Mesenteric fat pad (tissue), 1 donor: ENCODE measurements at places on chromosomes 12 and 14. TPM values are rescaled to one million over a fixed set of nuclear protein-coding genes. Genes with fewer than 3 reads are reported as not detected.
A peak's percentile ranks its signal among the peaks of the same experiment; 100 is the strongest.

DNA sequence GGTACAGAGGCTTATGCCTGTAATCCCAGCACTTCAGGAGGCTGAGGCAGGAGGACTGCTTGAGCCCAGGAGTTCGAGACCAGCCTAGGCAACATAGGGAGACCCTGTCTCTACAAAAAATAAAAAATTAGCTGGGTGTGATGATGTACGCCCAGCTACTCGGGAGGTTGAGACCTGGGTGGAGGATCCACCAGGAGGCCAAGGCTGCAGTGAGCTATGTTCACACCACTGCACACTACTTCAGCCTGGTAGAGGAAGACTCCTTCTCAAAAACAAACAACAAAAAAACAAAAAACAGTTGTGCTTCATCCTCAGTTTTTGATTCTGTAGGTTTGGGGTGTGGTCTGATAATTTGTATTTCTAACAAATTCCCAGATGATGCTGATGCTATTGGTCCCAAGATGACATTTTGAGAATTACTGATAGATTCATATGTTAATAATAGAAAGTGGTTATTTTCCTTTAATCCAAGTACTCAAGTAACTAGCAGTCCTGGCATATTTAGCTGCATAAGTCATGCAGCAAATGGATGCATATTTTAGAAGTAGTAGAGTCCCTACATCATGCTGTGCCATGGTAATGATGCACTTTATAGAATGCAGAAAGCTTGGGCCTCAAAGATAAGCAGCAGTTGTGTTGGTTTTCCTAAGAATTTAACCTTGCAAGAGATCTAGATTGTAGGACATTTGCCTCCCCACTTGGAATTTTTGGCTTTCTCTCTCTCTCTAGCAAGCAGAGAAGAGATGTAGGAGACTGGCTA is 76.1 kb upstream of the PAWR start:
- no peak for DNase-seq

DNA sequence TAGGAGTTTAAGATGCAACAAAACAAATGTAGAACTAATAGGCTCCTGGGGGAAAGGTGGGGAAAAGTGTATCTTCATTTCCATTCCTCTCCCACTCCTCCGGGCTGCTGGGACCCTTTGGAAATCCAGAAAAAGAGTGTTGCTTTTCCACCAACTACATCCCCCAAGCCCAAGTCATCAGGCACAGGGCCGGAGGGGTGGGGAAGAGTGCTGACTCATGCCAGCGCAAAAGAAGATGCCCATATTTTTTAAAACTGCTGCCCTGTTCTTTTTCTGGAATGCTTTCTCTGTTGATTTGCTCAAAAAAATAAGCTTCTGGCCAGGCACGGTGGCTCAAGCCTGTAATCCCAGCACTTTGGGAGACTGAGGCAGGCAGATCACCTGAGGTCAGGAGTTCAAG is 70.9 kb downstream of the TBK1 start:
- DNase-seq = no peak

DNA sequence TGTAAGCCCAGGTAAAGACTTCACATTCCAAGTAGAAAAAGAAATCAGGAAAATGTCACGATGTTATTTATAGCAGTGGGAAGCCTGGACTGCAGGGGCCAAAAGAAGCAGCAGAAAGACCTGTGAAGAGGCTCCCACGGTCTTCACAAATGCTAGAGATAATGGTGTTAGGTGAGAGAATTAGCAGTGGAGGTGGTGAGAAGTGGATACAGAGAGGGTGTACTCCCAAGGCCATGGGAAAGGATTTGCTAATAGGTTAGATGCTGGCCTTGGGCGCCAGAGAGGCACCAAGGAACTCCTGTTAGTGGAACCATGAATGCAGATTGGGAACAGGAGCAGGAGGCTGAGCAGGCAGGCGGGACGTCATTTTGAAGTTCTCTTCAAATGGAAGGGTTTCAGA is 386.1 kb downstream of the C12orf75 start:
- DNase-seq = no peak

DNA sequence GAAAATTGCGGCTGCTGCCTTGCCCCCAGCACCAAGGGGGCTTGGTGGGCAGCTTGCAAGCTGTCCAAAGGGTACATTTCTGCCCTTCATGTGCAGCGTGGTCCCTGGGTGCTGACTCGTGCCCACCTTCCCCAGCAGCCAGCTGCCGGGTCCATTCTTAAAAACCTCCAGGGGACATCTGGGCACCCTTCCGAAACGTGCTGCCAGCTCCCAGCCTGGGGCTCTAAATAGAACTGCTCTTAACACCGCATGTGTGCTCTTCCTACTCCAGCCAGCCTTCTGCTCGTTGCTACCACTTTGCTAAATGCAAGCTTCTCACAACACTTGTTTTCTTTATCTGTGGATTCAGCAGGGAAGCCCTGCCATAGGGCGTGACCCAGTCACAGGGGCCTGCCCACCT is 66.0 kb downstream of the RIMBP2 start:
- peak; percentile 80 for DNase-seq

DNA sequence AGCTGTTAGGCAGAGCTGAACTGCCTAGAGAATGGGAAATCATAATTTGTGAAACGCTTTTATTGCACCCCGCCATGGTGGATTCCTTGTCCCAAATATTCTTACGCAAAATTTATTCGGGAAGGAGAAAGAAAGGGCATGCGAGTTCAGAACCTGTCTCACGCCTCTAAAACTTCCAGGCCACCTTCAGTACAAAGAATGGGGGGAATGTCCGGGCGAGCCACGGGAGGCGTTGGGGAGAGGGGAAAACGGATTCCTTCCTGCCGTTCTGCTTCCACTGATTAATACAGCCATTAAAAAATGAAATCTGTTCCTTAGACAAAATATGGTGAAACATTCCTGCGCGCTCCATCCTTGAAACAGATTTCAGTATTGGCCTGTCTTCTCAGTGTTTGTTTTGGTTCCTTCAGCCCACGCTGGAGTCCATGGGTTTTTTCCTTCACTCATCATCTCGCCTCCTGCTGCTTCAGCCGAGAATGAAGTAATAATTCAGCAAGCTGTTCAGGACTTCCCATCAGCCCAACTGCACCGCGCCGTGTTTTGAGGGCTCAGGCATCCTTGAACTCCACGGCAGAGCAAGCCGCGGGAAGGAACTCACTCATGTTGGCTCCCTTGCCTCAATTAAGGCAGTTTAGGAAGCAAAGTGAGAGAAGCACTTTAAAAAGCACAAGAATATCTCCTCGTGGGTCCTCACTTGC is 47.7 kb upstream of the CDKN3 start:
- DNase-seq = no peak

- no peak for DNase-seq
Measured at GRCh38 chr12:105205322-105206048, 30.5 kb downstream of the APPL2 start.

- DNase-seq = no peak
Measured at GRCh38 chr14:32350020-32350419, 20.9 kb downstream of the AKAP6 start.

The PPM1H gene
- 5.1 TPM for total RNA-seq

The IRF2BPL gene
- 51.9 TPM for total RNA-seq

DNA sequence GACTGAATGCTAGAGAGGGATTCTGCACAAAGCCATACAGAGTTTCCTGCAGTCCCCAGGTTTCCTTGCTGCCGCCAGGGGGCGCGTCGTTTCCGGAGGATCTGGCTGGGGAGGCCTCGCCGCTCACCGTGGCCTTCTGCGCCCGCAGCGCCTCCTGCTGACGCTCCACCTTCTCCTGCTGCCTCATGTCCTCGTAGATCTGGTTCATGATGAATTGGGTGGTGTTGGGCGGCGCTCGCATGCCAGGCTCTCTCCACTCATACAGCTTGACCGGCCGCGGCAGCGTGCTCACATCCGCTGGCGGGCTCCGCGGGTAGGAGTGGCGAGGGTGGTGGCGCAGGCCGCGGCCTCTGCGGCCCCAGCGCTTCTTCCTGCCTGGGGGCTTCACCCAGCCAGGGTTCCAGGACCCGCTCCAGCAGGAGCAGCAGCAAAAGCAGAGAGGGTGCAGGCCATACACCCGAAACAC is 987 bp downstream of the CCER1 start:
- DNase-seq = no peak

The PLEKHD1 gene
- total RNA-seq = 0.19 TPM

DNA sequence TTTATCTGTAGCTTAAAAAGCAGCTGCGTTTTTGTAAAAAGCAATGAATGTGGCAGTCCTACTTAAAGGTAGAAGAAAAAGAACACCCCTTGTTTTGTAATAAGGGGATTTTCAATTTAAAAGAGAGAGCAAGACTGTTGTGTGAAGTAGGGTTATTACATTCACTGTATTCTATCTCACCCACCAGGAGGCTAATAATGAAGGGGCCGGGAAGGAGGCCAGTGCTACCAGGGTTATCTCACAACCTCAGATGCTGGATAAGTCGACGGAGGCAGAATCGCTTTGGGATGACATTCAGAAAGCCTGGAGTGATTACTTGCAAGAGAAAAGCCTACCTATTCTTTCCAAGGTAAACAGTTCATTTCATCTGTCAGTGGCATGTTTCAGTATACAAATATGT is 97.7 kb downstream of the RMST start:
- DNase-seq = no peak

DNA sequence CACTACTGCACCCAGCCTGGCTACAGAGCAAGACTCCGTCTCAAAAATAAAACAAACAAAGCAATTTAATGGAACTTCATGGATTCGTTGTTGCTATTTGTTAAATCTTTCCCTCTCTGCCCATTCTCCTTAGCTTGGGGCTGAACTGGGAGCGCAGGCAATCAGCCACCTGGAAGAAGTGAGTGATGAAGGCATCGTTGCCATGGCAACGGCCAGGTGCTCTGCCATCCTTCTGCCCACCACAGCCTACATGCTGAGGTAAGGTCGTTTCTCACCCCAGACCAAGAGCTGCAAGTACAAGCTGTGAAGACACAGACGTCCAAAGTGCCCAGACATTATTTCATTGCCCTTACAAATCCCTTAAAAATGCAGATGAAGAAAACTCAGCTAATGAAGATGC is 19.1 kb downstream of the AMDHD1 start:
- no peak for DNase-seq

DNA sequence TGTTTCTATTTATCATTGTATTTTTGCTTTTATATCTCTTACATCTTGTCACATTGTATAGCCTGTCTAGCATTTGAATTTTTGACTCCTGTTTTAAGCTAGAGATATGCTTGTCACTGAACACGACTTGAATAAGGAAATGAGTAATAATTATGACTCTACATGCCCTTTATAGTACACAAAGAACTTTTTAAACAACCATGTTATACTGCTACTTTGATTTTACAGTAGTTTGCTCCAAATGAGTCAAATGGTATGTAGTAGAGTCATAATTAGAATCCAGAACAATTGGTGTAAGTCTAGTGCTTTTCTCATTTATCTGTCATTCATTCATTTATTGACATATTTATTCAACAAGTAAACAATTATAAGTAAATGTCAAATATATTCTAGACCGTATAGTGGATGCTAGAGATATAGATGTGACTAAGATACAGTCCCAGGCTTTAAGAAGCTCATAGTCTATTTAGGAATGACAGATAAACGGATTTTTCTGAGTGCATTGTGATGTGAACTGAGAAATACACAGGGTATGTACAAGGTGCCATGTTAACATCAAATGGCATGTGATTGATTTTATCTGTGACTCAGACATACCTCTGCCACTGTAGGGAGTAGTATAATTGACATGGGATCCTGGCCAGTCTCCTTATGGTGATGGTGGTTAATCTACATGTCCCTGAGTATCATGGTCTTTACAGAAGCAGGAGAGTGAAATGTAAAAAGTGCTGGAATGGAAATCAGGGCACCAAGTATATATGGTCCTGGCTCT is 799.7 kb downstream of the DIO2 start:
- DNase-seq = no peak

- DNase-seq = no peak
Measured at GRCh38 chr14:56349960-56350359, 229.6 kb upstream of the TMEM260 start.

DNA sequence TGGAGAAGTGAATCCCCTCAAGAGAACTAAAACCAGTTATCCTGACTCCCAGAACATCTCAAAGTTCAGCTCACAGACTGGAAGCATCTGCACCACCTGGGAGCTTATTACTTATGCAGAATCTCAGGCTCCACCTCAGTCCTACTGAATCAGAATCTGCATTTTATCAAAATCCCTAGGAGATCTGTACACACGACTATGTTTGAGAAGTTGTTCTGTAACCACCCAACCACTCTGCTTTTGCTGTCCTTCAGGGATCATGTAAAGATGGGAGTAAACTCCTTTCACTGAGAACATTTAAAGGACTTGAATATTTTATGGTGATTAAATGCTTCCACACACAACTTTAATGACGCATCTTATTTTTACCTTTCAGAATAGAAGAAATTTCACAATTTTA is 98.0 kb downstream of the KIF21A start:
- no peak for DNase-seq

The IFNG-AS1 gene
- not detected for total RNA-seq

The KLHL33 gene
- total RNA-seq = 0.35 TPM

DNA sequence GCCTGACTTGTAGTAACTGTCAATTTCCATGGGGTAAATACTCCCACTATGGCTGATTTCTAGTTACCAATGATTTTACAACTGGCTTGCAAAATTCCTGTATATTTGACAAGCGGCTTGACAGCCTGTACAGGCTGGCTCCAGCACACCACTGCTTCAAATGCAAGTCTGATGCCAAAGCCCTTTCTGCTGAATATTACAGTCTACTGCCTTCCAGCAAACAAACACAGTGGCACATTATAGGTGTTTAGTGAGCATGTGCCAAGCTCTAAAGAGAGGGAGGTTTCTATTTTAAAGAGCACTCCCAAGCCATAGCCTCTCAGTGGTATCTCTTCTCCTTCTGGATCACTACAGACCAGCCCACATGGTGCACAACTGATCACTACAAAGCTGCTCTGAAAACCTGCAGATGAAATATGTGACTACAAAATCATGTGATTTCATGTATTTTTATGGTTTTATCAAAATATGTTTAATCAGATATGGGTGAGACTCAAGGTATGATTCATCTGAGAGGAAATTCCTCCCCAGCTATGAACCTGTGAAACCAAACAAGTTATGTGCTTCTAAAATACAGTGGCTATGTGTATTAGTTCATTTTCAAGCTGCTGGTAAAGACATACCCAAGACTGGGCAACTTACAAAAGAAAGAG is 101.5 kb downstream of the RPAP3 start:
- no peak for DNase-seq

The HECTD4 gene
- total RNA-seq = 37.0 TPM

DNA sequence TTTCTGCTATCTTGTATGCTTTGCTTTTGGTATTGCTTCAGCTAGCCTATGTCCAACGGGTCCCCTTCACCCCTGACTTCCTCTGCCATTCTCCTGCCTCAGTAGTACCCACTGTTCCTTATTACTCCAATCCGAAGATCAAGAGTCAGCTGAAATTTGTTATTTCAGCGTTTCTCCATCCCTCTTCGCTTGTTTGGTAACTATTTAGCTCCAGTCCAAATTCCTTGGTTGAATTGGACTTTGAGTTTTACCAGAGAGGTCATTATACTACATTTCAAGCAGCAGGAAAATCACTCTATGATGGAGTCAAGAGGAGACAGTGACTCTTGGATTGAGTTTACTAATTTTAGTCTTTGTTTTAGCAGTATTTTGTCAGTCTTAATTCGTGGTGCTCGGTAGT is 4.5 kb downstream of the ETFBKMT start:
- DNase-seq = no peak
